GM04504 (cell line): ENCODE measurements at places on chromosomes 1 and 21.

DNA sequence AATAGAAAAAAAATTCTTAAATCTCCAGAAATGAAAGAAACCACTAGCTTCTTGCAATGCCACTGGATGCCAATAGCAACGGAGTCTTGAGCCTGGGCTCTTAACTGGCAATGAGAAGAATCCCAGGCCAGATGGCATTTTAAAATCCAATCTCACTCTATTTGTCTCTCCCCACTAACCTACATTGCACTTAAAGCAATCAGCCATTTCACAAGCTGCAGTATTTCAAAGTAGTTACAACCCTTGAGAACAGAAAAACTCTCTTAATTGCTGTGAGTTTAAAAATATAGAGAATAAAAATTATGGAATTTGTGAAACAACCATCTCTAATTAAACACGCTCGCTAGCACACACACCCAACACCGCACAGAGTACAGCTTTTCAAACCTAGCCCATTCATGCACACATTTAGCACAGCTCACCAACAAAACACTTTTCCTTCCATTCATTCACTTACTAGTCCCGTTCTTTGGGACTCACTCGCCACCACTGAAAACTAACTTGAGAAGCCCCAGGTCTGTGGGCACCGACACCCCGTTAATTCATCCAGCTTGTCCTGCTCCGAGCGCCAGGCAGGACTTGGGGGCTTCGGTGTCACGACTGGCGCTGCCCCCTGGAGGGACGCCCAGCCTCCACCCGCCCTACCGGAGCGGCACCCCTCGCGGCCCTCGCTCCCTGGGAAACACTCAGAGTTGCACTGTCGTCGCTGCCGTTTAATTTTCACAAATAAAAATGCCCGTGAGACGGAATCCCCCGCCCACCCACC, 1.0 kb downstream of the DDAH1 start:
- DNase-seq = no peak

- peak; percentile 36 for DNase-seq
These were observed 27.6 kb downstream of the C2CD2 start for GRCh38 chr21:41926117-41926806.

DNA sequence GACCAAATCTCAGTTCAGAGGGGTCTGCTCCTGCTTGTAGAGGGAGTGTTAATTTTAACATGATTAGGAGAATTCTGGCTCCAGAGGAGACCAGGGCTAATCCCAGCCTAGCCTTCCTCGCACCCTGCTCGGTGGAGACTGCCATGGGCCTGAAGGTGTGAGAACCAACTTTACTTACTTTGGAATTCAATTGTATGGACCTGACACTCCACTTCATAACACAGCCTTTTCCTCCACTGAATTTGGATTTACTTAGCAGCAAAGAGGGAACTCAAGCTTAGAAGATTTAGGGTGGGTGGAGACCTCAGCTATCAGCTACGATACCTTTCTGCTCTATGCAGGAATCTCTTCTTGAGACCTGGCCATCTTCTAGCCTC, 11.5 kb downstream of the PLXNA2 start:
- DNase-seq = no peak

GRCh38 chr1:46749404-46749803, 30.5 kb upstream of the EFCAB14 start:
- no peak for DNase-seq

DNA sequence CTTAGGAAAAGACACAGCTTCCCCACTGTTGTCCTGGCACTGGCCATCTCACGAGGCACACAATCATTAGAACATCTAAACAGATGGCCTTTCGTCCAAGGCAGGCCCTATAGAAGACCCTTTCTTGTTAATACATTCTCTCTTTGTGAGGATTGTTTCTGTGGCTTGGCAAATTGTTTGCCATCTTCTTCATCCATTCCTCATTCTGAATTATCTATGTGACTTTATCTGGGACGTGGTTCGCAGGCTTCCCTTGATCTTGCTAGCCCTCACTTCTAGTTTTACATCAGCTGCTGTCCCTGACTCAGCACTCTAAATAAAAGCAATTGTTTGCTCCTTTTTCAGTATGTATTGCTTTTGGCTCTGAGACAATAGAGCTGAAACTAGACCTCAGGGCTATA, 101.1 kb upstream of the ZC3H11B start:
- DNase-seq = no peak

DNA sequence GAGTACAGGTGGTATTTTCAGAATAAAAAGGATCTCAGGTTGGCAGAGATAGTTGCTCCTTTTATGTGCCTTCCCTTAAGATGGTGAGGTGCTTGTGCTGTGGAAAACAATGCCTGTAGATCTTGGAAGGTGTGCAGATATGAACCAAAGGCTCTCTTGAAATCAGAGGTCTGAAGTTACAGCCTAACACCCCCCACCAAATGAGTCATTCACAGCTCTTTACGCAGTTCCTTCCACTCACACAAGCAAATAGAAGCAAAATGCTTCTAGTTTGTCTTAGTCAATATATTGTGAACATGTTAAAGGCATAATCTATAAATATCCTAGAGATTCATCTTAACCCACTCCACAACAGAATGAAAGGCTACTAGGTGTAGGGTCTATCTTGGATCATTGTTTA, 128.9 kb upstream of the NR5A2 start:
- DNase-seq = no peak

- no peak for DNase-seq
These were observed 49.7 kb downstream of the TCP10L start for GRCh38 chr21:32535612-32536011.

- DNase-seq = peak; percentile 42
These were observed 48.2 kb upstream of the IRF2BP2 start for GRCh38 chr1:234658138-234658537.

- no peak for DNase-seq
These were observed 19.6 kb upstream of the RAP1A start for GRCh38 chr1:111599781-111600693.

DNA sequence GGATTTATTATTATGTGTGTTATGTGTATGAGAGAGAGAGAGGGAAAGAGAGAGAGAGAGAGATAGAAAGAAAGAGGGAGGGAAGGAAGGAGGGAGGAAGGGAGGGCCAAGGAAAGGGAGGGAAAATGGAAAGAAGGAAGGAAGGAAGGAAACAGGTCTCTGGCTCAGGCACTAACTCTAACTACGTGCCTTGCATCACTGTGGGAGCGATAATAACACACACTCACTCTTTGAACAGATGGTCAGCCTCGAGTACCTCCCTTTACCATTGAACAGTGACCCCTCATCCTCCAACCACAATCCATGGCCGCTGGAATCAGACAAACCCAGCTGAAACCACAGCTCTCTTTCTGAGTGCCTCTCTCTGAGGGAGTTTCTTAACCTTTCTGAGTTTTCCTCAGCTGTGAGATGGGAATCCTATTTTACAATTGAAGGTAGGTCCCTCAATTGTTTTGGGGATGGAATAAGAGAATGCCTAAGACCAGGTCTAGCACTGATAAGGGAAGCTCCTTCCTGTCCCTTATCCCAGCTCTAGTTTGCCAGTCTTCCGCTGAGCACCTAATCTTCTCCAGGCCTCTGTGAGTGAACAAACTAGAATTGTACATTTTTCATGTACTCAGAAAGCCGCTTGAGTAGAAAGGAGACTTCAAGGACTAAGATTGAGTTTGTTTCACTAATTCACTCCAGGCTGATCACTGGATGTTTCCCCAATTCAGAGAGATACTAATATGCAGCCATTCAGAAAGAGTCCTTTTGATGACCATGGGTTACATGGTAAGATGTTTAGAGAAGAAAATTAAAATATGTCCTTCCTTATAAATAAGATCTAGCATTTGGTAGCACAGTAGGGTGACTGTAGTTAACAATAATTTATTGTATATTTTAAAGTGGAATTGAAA, 62.8 kb downstream of the IRF2BP2 start:
- no peak for DNase-seq

GRCh38 chr1:78155121-78155520, 109.4 kb downstream of the GIPC2 start:
- DNase-seq = no peak

DNA sequence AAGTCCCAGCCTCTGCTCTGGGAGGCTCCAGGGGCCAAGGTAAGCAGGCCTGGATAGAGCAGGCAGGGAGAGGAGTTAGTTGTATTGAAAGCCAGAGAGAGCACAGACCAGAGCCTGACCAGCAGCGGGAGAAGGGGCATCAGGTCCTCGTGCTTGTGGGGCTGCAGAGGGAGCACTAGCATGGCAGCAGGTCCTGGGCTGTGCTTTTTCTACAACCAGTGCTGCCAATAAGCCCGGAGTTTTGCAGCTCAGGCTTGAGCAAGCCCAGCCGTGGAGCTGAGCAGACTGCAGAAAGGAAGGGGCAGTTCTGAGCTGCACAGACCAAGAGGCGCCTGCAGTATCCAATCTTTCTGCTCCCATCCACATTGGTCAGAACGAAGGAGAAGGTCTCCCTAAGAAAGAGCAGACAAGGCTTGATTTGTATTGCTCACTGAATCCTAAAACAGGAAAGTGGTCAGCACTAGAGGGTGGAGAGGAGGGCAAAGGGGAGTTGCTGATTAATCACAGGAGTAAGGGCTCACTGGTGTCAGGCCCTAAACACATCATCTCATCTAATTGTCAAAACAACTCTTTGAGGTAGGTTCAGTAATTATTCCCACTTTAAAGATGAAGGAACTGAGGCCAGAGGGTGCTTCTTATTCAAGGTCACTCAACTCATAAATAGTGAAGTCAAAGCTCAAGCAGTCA, 2.7 kb downstream of the DENND2D start:
- no peak for DNase-seq

- no peak for DNase-seq
These were observed 17.1 kb downstream of the COL6A2 start for GRCh38 chr21:46114963-46115362.

DNA sequence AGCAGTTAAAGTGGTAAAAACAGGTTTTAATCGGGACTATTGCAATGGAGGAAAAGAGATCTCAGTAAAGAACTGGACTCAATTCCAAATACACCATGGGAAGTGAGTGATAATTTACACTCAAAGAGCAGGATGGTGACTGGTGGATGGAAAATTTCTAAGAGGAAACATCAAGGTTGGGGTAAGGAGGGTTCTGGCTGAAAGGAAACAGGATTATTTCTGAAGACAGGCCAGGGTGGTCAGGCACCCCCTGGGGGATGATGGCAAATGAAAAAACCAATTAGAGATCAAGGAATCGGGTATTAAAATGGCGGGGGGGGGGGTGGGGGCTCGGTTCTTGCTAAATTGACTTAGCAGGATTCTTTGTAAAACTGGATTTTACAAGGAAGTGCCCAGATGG, 12.3 kb upstream of the HSD11B1 start:
- no peak for DNase-seq

GRCh38 chr1:53166912-53167311, 24.5 kb upstream of the SLC1A7 start:
- DNase-seq = no peak

- no peak for DNase-seq
These were observed 70.0 kb upstream of the FMN2 start for GRCh38 chr1:240021709-240022108.

DNA sequence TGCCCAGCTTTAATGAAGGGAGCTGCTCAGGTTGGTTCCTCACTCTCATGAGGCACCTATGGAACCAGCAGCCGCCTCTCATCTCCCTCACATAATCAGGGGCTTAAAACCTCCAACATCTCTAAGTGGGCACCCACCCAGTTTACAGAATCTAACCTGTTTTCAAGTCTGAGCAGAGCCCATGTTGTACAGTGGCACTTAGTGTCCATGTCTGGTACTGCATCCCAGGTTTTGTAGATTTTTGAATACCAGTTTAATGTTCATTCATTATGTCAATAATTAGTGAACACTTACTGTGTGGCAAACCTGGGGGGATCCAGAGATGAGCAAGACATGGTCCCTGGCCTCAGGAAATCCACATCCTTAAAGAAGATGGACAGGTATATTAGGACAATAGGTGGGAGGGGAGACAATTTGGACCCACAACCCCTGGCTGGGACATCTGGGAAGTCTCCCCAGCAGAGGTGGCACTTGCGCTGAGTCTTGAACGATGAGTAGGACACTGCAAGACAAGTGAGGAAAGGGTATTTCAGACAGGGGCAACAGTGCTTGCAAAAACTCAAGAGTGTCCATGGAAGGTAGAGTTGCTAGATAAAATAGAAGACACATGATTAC, 83.3 kb downstream of the LACTBL1 start:
- no peak for DNase-seq

DNA sequence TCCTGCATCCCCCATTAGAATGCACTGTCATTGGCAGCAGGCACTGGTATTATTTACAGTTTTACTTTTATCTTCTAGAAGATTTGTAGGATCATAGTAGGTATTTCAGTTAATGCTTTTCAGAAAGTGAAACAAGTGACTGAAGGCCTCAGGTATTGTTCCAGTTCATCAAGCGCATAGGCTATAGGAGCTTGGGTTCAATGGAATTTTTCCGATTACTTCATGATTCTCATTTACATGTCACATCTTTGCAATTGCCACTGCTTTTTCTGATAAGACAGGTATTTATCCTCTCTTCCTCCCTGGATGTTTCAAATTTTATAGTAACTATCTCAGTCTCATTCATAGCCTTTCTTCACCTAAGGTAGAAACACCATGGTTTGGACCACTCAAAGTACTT, 161.3 kb downstream of the NTPCR start:
- no peak for DNase-seq

DNA sequence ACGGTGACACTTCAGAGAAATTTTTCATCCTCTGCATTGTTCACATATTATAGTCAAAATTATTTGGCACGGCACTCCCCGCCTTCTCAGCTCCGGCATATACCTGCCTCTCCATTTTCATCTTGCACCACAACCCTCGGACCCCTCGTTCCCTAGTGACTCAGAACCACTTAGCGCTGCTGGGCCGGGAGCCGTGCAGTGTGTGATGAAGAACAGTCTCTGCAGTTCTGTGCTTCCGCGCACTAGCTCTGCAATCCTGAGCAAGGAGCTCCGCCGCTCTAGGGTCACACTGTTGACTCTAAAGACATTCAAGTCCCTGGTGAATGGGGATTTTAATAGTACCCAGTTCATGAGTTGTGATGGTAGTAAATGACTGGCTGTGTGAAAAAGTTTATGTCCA, 221.2 kb downstream of the SLC35F3 start:
- no peak for DNase-seq

DNA sequence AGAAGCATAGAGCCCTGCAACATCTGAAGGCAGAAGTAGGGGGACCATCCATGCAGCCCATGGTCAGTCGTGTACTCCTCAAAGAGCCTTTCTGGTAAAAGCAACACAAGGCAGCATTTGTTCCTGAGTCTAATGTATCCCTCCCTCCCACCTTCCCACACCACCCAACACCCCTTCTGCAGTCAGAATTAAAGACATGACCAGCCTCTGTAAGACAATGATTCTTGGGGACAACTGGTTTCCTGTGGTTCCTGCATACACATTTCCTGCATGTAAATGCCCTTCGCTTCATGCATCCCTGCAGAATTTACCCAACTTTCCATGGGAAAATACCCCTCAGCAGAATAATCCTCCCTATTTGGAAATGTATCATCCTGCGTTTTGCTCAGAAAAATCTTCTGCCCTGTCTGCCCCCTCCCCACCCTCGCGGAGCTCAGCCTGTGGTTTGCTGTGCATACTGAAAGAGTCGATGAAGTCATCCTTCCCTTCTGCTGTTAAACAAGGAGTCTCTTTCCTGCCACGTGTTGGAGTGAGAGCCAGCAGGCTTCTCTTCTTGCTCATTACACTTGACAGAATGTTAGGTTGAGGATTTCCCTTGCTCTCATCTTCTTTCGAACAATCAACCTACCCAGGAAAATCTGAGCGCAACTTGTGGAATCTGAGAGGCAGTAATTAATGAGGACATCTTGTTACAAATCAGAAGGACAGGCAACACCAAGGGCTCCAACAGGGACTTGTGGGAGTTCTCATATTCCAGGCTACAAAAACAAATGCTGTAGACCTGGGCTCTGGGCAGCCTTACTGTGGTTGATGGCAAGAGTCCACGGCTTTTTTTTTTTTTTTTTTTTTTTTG, 4.7 kb downstream of the TNN start:
- peak; percentile 36 for DNase-seq
